ENCODE measurements at places on chromosomes 2 and 18. TPM values are rescaled to one million over a fixed set of nuclear protein-coding genes. Genes with fewer than 3 reads are reported as not detected.

DNA sequence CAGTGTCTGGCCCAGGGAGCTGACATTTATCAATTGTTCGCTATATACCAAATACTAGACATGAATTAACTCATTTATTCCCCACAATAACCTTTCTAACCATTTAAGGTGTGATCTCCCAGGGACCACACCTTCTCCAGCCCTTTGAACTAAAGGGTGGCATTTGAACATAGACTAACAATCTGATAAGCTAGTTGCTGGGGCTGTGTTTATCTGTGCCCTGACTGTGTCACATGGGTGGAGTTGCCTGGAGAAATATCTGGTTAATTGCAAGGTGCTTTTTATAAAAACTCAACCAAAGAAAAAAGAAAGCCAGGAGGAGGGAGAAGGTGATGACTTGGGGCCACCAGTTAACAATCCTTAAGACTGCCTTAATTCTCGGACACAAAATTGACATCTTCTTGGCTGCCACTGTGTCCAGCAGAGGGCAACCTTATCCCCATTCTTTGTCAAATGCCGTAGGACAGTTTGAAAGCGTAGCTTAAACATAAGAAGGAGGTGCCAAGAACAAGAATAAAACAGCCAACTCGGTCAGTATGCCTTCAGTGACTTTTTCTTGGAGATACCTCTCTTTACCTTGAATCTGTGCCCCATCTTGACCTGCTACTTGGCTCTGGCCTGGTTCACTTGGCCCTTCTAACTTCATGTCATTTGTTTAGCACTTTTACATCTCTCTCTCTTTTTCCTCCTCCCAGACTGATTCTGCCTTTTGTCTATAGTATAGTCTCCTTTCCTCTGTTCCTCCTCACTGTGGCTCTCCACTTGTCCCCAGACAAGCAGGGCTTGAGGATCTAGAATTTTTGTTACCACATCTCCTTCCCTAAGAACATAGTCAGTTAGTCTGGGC lies 183.4 kb downstream of the MYO3B start:
- peak; percentile 6 for DNase-seq

GRCh38 chr2:84924173-84925106 lies 19.0 kb downstream of the TMSB10 start:
- no peak for DNase-seq

DNA sequence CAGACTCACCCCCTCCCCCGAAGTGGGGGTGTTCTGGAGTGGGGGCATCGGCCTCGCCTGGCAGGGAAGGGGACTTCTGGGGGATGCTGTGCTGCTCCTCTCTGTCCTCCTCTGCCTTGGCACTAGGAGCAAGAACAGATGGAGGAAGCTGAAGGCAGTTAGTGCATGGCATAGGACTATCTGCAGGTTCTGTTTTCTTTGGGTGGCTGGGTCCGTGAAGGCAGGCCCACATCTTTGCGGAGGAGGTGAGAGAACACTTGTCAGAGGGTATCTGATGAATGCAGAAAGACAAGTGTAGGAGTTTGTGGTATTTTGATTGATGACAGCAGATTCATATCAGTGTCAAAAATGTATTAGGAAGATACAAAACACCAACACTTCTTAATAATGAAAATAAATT lies 411.4 kb downstream of the TSN start:
- no peak for DNase-seq

DNA sequence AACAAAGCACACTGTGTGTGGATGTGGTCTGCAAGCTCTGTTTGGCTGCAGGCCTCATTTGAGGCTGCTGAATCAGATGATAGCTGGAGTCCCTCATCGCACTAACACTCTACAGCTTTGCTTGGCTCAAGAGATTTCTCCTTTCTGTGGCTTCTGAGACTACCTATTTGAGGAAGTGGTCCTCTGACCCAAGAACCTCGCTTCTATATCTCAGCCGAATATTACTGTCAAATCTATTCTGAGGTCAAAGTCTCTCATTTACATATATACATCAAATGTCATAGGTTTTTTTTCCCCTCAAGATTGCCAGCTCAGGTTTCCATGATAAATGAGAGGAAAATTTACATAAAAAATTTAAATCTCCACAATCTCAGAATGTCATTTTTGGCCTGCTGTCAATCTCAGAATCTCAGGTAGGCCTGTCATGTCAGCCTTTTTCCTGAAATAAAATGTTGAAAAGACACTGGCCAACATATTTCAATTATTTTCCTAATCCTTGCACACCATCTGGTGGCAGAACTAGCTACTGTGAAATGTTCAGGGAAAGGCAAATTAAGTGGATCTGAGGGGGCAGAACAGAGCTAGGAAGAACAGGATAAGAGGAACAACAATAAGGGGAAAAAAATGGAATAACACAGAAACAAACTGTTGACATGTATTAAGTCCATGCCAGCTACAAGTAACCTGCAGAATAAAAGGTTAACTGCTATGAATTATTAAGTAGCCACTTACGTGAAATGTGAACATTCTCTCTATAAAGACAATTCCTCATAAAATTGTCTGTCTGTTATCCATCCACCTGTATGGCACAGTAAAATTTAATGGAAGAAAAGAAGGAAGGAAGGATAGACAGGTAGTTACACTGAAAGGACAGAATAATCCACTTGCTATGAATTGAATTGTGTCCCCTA lies 39.3 kb downstream of the AP1S3 start:
- peak; percentile 28 for DNase-seq

SNED1 gene
- 5.1 TPM for polyA plus RNA-seq

WDR75 gene
- 32.7 TPM for polyA plus RNA-seq

REG1B gene
- polyA plus RNA-seq: not detected

GALNT5 gene
- 1.7 TPM for polyA plus RNA-seq
